ENCODE measurements at places on chromosomes 2 and 18.

GRCh38 chr2:150584081-150584480 is 96.6 kb upstream of the RND3 start:
- DNase-seq, result no peak

DNA sequence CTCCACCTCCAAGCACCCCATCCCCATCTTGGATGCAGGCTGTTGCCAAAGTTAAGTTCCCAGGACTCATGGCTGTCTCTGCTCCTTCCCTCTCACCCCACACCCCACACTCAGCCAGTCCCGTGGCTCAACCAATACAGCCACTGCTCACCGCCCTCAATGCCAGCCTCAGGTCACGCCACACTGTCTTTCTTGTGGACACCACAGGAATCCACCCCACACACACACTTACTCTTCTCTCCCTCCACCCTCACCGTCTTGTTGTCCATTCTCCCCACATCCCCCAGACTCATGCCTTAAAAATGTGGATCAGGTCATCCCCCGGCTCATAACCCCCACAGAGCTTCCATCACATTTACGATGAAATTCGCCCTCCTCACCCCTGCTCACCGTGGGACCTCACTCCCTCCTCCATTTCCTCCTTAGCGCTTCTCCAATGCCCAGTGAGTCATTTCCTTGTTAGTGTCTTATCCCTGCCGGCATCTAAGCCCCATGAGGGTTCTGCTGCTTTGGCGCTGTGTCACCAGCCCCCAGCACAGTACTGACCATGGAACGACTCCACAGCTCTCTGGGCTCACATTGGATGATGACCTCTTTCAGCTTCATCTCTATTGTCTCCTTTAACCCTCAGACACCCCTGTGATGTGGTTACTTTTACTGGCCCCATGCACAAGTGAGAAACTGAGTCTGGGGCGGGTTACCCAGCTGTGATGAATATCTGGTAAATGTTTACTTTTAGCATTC is 13.8 kb downstream of the MLPH start:
- peak; percentile 99 for DNase-seq

DNA sequence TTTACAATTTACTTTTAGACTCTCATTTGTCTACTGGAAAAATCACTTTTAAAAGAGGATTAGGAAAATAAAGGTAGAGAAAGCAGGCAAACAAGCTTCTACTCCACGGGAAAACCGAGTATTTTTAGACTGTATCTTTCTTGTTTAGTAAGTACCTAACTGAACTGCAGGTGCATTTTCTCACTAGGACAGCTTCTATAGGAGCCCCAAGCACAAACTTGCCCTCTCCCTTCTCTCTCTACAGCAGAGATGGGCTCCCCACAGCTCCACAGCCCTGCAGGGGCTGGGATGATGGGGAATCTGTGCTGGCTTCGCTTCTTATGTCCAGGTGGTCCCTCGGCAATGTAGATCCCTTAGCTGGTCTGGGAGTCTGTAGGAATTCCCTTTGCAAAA is 16.2 kb downstream of the PSTPIP2 start:
- DNase-seq, result no peak

GRCh38 chr18:58496231-58496630 is 132.7 kb downstream of the ALPK2 start:
- DNase-seq, result no peak

DNA sequence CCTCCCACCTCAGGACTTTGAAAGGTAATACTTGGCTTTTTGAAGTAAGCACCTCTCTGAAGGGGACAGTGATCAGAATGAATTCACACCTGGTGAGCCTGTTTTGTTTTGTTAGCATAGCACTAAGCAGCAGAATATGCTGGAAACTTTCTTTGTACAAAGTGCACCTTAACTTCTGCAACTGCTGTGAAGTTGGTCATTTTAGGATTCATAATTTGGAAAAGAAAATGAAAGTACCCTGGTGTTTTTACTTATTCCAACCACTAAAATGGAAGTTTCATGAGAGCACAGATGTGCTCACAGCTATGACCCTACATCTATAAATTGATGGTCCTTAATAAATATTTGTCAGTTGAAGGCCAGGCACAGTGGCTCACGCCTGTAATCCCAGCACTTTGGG is 257.8 kb upstream of the STON1 start:
- no peak for DNase-seq

DNA sequence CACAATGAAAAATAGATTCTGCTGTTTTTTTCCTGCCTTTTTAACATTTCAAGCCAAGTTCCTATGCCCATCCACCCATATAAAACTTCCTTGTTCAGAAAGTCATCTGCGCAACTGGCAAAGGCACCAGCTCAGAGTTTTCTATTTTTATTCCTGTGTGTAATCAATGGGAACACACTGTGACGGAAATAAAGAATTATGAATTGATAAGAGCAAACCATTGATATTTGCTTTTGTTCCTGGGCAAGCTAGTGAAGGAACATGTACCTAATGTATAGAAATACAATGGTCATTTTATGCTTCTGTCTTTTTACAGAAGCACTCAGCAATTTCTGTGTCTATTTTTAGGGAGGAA is 30.8 kb upstream of the AAK1 start:
- no peak for DNase-seq

- DNase-seq, result no peak
Observed at GRCh38 chr2:58629545-58630119, 388.5 kb upstream of the FANCL start.

All from ACHN (cell line).